Keratinocyte (primary cell): ENCODE measurements at places on chromosomes 5 and 9.

GRCh38 chr5:143165049-143165880 is 238.2 kb downstream of the NR3C1 start:
- no peak for DNase-seq

GRCh38 chr5:137582218-137582617 is 83.1 kb upstream of the SPOCK1 start:
- no peak for DNase-seq

GRCh38 chr5:73641811-73642210 is 15.8 kb downstream of the ARHGEF28 start:
- DNase-seq, result no peak

DNA sequence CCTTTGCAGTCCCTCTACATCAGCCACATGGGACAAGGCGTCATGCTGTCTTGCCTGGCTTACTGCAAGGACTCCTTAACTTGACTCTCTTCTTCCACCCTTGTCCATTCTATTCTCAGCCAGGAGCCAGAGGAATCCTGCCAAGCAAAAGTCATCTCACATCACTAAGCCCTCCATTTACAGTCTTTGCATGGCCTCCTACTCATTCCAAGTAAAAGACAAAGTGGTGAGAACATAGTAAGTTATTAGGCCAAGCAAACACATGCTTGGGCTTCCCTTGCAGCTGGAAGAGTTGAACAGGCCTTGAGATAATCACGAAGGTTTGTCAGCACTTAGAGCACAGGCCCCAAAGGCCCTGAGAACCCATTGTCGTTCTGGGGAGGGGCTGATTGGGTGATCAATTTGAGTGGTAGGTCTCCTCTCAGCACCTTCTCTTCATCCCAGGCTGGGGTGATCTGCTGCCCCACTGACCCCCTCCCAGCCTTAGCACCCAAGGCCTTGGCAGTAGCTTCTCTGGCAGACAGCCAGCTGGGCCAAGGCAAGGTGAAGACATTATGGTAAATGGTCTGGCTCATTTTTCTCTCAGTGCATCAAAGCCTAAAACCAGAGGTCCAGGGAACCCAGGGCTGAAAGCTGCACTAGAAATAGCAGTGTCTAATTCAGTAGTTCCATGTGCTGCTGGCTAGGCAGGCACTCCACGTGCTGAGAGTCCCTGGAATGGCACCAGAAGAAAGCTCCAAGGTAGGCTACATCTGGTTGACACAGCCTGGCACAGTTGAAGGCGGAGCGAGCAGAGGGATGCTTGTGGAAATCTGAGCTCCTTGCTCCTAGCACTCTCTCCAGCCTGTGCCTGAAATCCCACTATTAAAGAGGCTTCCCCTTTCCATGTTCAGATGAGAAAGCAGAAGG is 121.4 kb downstream of the ASTN2 start:
- DNase-seq, result no peak

- DNase-seq, result no peak
Measured at GRCh38 chr5:158837908-158838307, 261.8 kb downstream of the EBF1 start.

- DNase-seq, result no peak
Measured at GRCh38 chr5:164869325-164869724, 1363.9 kb downstream of the MAT2B start.
